ENCODE measurements at places on chromosomes 3 and 15.

DNA sequence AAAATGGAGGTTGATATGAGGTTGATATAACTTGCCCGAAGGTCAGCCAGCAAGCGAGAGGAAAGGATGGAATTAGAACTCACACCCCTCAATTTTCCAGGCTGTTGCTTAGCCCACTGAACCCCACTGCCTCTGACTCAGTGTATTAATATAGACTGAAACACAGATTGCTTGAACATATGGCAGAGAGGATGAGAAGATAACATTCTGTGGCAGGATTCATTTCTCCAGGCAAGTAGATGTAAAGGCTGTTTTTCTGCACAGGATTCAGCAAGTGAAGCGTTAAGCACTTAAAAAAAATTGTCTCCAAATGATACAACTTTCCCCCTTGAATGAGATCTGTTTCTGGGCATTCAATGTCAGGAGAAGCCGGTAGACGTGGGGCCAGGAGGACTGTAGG, 335.2 kb downstream of the GAP43 start:
- no peak for DNase-seq

DNA sequence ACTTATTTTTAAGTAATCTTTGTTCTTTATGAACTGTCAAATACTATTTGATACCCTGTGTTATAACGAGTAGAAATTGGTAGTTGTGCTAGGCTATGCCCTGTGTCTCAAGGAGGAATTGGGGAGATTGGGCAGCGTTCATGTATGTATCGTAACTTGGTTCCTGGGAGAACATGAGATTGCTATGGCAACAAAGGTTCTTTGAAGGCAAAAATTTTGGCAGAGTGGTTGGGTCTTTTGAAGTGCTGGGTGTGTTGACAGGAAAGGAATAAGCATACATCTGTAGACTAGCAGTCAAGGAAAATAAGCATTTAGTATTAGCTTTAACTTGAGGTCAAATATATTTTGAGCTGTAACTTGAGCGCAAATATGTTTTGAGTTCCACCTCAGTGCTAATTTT, 45.3 kb downstream of the TCF12 start:
- DNase-seq = no peak

DNA sequence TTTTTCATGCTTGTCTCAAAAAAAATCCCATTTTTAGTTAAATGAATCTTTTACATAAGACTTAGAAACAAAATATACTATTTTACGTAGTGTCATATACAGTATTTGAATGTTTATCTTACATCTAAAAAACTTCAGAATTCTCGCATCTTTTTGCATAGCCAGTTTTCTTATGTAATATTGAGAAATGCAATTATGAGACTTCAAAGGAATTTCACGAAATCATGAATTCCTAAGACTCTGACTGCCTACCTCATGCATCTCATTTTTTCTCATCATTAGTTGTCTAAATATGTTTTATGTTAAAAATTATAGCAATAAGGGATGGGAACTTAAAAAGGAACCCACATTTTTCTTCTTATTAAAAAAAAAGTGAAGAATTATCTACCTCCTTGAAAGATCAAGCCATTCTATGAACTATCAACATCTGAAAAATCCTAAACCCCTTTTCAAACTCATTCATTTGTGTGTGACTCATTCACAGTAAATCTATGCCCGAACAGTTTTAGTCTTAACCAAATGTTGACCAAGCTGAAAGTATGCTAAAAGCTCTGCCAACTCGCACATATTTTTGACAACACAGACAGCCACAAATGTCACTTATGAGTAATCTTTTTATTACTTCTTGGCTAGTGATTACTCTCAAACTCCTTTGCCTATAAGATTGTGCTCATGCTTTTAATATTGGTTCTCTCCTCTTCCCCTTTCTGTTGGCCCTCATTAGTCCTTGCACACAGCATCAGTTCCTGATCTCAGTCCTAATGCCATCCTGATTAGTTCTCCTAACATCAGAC, 115.9 kb downstream of the DCLK3 start:
- no peak for DNase-seq

GRCh38 chr3:46883054-46883829, 5.7 kb downstream of the PTH1R start:
- DNase-seq = no peak

- no peak for DNase-seq
These were observed 2.6 kb downstream of the PCSK6 start for GRCh38 chr15:101486696-101487459.

DNA sequence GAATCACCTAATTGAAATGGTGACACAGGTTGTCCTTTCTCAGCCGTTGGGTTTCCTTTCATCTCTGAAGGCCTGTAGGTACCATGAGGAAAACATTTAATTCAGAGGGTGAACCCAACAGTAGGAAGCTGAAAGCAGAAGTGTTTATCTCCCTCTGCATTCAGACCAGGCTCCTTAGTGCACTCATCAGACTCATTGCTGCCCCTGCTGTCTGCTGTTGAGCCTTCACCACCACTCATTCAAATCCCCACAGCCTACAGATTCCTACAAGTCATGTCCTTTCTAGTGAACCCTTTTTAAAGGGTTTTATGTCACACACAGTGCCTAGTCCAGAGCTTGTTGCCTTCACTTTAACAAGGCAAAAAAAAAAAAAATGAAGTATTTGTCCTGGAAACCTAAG, 13.4 kb downstream of the WDR48 start:
- DNase-seq = no peak

- no peak for DNase-seq
These were observed 39.1 kb downstream of the MYO9A start for GRCh38 chr15:72078887-72079286.

DNA sequence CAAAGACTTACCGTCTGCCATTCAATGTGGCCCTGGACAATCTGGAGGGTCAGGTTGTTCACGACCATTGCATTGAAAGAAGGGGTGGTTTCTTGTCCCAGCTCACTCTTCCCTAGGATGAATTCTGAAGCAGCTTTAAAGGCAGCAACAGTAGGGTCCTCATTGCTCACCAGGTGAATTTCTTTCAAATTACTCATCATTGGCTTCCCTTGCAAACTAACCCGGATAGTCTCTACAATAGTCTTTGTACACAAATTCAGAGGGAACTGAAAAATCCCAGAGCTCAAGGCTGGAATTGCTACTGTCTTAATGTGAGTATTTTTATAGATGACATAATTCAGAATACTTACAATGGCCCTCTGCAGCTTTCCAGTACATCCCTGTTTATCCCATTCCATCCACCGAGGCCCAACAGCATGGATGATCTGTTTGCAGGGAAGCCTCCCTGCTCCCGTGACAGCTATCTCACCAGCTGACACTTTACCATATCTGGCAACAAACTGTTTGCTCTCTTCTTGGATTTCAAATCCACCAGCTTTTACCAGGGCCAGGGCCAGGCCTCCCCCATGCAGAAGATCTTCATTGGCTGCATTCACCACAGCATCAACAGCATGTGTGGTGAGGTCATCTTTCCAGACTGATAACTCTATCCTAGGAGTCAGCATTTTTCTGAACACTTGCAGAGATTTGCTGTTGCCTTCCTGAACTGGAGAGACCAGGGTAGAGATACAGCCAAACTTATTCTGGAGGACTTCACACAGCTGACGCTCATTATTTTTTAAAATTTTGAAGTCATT, 8.6 kb downstream of the PARP9 start:
- no peak for DNase-seq

GRCh38 chr15:43218908-43219706, 1.7 kb downstream of the EPB42 start:
- no peak for DNase-seq

DNA sequence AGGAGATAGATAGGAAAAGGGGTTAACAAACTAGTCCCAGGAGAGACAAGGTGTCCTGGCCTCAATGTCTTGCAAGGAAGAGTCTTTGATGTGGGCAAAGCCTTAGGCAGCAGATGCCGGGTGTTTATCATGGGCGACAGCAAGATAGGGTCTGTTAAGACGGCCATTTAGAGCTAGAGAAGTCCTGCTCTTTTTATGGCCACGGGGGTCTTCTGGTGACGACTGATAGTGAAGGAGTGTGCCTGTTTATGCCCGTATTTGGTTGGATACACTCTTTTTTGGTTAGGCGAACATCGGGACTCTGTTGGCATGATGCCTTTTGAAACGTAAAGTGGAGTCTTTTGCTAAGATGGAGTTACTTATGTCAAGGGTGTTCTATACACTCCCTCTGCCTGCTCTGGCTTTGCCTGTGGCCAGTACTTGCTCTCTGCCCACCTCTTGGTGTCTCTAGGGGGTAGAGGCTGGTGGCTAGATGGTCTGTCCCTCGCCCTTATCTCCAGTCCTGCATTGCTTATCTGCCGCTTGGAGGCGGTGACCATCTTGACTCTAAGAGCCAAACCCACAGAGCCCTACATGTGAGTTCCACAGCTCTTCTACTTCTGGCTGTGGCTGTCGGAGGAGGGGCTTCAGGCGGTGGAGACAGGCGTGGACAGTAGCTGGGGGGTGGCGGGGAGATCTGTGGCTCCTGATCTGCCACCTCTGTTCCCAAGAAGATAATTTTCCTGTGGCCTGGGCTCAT, 55.8 kb upstream of the ZBTB38 start:
- DNase-seq = no peak

GRCh38 chr15:81166636-81167305, 29.9 kb upstream of the IL16 start:
- no peak for DNase-seq

GRCh38 chr3:168157099-168157700, 61.5 kb upstream of the GOLIM4 start:
- DNase-seq = no peak

DNA sequence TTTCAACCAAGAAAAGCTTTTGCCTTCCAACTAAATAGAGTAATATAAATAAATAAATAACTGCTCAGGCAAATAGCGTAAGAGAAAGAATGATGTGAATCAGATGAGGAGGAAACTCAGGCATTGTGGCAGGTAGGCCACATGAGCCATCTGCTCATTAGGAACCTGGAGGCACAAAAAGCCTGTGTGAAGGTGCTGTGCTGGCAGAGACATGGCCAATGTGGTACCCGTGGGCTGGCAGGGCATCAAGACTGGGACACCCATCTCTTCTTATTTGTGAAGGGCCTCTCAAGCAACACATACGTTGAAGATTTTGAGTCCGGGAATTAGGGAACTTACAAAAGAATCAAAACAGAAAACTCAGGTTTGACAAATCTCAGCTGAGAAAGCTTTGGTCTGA, 9.5 kb downstream of the ANKRD34C start:
- DNase-seq = no peak

DNA sequence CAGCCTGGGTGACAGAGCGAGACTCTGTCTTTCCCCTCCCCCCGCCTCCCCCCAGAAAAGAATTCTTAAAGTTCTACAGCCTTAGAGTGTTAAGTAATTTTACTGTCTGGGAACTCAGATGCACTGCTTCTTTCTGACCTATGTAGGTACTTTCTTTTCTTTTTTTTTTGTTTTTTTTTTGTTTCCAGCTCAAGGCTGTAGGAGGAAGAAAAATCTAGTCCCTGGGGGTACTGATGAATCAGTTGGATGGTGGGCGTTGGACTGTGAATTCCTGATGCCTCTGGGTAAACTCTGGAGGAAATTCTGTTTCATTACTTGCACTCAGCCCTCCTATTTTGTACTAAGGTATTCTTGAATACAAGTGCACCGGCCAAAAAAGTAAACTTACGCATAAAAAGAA, 10.8 kb downstream of the GHRL start:
- DNase-seq = no peak

DNA sequence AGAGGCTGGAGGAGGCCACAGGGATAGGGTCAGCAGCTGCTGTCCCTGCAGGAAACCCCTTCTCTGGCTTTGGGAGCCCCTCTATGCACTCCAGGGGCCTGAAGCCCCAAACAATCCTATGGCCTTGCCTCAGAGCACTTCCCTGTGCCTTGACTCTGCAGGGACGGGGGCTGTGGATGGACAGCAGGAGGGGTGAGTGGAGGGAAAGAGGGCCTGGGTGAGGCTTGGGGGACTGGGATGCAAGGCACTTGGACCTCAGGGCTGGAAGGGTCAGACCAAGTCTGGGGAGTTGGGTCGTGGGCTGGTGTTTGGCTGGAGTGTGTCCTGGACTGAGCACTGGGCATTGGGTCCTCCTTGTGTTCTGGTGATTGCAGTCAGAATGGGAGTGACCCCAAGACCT, 769.8 kb downstream of the EPHA3 start:
- no peak for DNase-seq

DNA sequence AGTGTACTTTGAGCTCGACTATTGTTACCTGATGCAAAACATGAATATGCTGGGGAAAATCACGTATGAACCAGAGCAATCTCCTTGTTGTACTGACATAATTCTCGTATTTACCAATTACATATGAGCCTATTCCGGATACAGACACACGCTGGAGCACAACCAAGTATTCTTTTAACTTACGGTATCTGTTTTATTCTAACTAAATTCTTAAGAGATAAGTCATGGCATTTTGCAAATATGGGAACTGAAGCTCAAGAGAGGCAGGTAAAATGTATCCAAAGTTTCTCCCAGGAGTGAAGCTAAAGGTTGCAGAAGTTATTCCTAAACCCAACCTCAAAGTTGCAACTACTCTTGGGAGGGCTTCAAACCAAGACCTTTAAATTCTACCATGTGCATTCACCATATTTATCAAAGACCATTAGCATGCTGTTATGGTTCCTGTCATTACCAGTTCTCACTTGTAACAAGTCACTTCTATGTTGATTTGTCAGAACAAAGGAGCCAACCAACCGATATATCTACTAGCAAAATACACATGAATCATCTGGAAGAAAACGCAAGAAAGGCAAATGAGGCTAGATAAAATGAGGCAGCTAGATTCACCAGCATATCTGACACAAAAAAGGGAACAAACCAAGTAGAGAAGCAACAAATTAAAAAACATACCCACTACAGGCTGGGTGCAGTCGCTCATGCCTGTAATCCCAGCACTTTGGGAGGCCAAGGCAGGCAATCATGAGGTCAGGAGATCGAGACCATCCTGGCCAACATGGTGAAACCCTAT, 17.8 kb downstream of the TBL1XR1 start:
- no peak for DNase-seq
